MV-4-11 (cell line): ENCODE measurements at places on chromosomes 2 and 18.
A peak's percentile ranks its signal among the peaks of the same experiment; 100 is the strongest.

DNA sequence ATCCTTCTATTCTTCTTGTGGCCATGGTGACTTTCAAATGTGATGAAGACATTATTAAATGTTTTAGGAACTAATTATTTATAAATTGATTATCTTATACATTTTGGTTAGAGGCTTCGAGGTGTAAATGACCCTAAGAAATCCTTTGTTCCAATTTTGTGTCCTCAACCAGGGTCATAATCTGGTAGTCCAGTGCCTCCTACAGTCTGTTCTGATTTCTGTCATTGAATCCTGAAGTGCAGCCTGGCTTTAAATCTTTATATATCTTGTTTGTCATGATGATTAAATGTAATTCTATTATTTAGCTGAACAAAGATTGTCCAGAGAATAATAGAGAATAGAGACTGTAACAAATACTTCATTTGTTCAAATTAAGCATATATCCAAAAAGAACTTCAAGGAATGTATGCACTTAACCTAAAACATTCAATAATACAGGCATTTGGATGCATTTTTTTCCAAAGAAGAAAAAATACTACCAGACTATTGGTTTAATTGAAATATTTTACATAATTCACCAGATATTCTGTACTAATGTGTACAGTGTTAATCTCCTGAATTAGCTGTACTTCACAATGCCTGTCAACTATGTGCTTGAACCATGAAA is 89.8 kb downstream of the PRPF40A start:
- peak; percentile 24 for DNase-seq

DNA sequence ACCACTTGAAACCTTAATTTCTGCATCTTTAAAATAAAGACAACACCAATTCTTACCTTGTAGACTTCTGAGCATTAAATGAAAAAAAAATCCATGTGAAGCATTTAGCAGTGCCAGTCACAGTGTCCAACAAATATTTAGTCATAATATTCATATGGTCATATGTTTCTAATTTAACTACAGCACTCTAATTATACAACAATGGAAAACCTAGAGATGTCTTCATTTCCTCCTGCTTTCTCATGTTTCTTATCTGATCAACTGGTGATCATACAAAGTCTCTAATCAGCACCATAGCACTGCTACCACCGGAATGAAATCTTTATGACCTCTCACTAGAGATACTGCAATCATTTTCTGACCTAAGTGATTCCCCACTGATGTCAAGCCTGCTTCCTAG is 10.2 kb upstream of the SCN3A start:
- no peak for DNase-seq

DNA sequence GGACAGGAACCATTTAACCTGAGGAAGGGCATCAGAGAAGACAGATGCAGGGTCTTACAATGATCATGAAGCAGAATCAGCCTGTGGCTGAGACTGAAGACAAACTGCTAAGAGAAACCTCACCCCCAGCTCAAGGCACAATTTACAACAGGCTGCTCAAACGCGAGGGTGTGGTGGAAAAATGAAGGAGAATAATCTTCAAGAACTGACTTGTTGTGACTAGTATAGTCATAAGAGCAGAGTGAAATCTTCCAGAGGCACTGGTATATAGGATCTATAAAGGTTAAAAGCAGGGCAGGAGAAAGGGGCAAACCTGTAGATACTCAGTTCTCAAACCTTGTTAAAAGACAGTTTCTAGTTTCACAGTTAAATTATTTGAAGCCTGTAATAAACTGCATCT is 1155.8 kb upstream of the TMEFF2 start:
- no peak for DNase-seq

DNA sequence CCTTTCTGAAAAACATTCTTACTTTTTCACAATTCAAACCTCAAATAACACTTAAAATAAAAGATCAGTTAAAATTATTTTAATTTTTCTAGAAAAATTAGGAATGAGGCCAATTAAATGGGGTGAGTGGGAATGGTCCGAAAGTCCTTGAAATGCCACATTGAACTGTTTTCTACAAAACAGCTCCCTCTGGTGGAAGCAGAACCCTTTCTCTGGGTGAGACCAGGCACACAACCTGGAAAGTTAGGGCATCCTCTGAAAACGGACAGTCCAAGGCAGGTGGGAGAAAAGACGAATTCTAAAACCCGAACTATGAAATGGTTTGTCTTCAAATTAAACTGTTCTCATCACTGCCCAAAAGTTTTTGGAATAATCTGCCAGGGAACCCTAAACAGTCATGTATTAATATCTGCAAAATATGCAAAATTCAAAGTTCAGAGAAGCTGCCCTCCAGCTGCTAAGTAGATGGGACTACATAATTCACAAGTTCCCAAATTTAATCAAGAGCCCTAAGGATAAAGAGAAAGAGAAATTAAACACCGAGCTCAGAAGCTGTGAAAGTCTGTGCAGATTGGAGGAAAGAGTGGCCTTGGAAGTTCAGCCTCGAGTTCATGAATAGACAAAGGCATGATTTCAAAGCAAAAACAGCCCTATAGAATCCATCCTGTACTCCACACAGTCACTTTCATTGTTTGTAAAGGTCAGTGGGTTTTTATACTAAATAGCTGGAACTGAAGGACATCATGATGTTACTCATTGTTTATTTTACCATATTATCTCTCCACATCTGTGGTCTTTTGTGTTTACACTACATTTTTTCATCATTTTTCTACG is 108.3 kb downstream of the PIEZO2 start:
- peak; percentile 16 for DNase-seq

DNA sequence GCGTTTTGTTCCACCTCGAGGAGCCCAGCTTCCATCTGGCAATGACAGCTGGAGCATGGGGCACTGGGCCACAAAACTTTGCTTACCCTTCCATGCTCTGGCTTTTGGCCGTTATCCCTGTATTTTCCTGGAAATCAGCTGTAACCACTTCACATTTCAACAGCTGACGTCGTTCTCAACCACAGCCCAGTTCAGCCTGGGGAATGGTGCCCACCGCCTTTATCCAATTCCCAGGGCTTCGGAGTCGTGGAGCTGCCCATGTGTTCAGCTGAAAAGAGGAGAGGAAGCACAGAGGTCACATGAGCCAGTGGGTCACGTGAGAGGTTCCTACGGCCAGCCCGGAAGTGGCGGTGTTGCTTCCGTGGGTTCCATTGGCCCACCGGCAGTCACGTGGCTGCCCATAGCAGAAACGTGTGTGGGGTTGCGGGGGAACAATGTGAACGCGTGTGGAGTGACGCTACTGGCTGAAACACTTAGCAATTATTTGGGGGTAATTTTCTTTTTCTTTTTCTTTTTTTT is 16.7 kb upstream of the EDAR start:
- DNase-seq: no peak

GRCh38 chr2:153391131-153391530 is 87.4 kb downstream of the RPRM start:
- no peak for DNase-seq

DNA sequence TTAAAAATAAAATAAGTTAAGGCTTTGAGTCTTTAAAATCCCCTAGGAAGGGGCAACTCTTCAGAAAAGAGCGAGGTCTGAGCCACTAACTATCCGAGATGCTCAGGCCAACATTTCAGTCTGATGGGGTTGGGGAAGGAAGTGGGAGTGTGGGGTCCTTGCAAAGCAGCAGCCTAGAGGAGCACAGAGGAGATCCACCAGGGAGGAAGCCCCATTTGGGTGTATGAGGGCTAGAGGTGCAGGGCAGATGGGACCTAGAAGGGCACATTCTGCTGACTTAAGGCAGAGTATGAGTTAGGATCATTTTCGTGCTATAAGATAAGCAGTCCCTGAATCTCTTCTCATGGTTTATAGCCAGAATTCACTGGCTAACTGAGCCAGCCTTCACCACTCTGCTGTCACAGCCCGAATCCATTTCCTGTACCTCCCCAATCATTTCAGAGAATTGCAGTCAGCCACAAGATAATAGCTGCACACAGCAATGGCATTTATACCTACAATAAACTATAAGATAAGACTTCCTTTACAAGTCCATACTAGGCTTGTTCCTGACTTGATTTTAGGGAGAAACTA is 37.0 kb downstream of the MRPL30 start:
- no peak for DNase-seq

GRCh38 chr2:60136913-60137312 is 416.5 kb downstream of the BCL11A start:
- DNase-seq: no peak

DNA sequence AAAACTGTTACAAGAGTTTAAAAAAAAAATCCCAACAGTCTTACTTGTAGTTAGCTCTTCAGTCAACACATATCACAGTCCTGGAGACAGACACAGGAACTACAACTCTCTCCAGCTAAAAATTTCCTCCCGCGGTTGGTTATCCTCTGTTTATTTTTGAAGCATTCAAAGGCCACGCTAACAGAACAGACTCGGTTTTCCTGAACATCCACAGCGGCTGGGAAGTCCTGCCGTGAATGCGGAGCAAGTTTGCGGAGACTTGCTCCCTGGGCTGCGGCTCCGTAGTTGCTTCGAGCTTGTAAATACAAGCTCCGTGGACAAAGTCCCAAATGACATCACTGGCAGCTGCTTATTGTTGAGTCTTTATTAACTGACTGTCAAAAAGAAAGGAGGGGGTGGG is at the start of gene NCKAP5:
Gene NCKAP5 (minus strand): TSS at position 292 of the 400 bp plus-strand sequence. CDS start 50,937 bp downstream, outside the sequence.
- no peak for DNase-seq

GRCh38 chr2:9179572-9180201 is 26.9 kb upstream of the ASAP2 start:
- no peak for DNase-seq

- DNase-seq: peak; percentile 31
Observed at GRCh38 chr2:174750923-174751441, 13.3 kb downstream of the CHRNA1 start.
